Foreskin keratinocyte (primary cell): ENCODE measurements at places on chromosomes 16 and 17. TPM values are rescaled to one million over a fixed set of nuclear protein-coding genes. Genes with fewer than 3 reads are reported as not detected.

GRCh38 chr17:82320956-82321927 is 3.8 kb upstream of the CD7 start:
- DNase-seq, result no peak

DNA sequence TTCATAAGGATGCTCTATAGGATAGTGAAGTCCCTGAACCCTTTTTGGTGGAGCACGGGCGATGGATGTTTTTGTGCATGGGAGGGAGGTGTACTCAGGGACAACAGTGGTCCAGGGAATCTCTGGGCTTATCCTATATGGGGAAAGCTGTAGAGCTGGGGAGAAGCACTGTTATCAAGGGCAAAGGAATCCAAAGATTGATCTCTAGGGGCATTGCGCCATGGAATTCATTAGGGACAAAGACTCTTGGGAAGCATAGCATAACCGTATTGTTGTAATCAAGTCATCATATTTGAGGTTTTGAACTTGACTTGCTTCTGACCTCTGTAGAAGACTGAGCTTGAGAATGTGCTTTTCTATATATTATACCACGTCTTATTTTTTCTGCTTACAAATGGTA is 172.9 kb upstream of the ZFHX3 start:
- no peak for DNase-seq

- DNase-seq, result peak; percentile 100
Observed at GRCh38 chr16:87806641-87807546, 41.1 kb upstream of the KLHDC4 start.

DNA sequence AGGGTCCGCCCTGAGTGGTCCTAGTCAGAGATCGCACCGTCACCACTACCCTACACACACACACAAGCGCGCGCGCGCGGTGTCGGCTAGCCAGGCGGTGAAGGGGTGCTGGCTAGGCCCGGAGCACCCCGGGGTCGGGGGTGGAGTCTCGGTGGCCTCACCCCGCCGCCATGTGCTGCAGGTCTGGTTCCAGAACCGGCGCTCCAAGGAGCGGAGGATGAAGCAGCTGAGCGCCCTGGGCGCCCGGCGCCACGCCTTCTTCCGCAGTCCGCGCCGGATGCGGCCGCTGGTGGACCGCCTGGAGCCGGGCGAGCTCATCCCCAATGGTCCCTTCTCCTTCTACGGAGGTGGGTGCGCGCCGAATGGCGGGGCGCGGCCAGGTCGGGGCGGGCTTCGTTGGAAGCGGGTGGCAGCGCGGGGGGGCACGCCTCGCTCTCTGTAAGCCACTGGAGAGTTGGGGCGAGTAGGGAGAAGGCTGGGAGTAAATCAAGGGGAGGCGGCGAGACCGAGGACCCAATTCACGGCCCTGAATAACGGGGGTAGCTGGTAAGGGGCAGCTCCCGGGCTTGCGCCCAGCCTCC is 4.8 kb downstream of the LHX1 start:
- DNase-seq, result no peak

- DNase-seq, result peak; percentile 15
Observed at GRCh38 chr17:8994319-8994718, 27.0 kb upstream of the NTN1 start.

- DNase-seq, result no peak
Observed at GRCh38 chr16:81876273-81876900, 97.3 kb downstream of the PLCG2 start.

GRCh38 chr16:28528463-28528867 is 10.3 kb downstream of the NUPR1 start:
- no peak for DNase-seq

The PRDM7 gene
- not detected in 2 replicates for total RNA-seq

The PAQR4 gene
- total RNA-seq, result 29.6 and 32.8 TPM in 2 replicates

The CEP295NL gene
- total RNA-seq, result 0.04 TPM in 1 of 2 replicates, not detected in the other

The BLMH gene
- 16.5 and 24.2 TPM in 2 replicates for total RNA-seq

The TBC1D3B gene
- total RNA-seq, result 0.81 and 0.85 TPM in 2 replicates

The C17orf78 gene
- not detected in 2 replicates for total RNA-seq
